Activated CD4-positive, alpha-beta T cell treated with anti-CD3 and anti-CD28 coated beads, Interleukin-2, amount 10 ng/mL, durations not matched to agents 7 days and 5 days (primary cell): ENCODE measurements at places on chromosomes 3 and 15. TPM values are rescaled to one million over a fixed set of nuclear protein-coding genes. Genes with fewer than 3 reads are reported as not detected.

Gene GPR160
- total RNA-seq, result 6.1 TPM

Gene DPPA2
- total RNA-seq, result not detected

Gene SLC33A1
- 27.9 TPM for total RNA-seq

Gene CACNA2D3
- total RNA-seq, result not detected

Gene NPAP1
- total RNA-seq, result not detected

Gene ABCF3
- 64.4 TPM for total RNA-seq

Gene SGO1
- total RNA-seq, result 42.4 TPM

Gene SNTN
- not detected for total RNA-seq

Gene KCNH8
- total RNA-seq, result not detected

Gene AAGAB
- 46.7 TPM for total RNA-seq

Gene TTC23
- total RNA-seq, result 1.6 TPM

Gene KLF13
- 264 TPM for total RNA-seq
